ENCODE measurements at places on chromosomes 12 and 14.

DNA sequence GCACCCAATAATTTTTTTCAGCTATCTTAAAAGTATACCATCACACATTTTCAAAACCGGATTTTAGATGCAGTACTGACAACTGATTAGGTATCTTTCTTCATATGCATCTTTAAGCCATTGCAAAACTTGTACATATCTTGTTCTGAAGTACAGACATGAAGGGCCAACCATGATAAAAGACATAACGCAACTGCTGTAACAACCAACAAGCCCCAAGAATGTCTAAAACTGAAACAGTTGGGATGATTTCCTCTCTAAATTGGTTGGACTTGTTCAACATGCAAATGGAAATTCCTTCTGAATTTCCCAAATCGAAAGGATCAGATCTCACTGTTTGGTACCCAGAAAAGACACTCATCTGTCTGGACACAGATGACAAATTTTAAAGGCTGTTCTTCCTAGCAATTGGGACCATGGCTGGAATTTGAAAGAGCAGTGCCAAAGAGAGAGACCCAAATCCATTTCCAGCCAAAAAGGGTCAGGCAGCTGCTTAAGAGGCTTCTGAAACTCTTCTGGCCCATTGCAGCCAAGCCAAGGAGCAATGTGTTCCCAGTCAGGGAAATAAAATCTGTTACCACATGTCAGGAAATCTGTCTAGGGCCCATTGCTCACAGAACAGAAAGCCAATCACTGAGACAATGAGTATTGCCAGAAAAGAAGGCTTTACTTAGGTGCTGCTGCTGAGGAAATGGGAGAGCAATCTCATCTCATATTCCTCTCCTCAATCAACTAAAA lies 1122.4 kb upstream of the USP15 start:
- DNase-seq: no peak

DNA sequence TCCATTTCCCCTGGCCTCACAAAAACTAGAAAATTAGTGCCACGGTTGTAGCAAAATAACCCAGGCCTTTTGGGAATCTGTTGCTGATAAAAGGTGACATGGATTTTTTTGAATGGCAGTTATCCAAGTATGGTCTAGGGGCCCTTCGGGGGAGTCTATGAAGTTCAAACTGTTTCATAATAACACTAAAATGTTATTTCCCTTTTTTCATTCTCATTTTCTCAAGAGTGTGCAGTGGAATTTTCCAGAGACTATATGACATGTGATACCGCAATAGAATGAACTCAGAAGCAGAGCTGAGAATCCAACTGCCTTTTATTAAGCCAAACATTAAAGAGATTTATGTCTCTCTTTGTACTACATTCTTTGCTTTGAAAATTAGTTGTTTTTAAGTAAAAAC lies 26.9 kb downstream of the GSTZ1 start:
- DNase-seq: no peak

DNA sequence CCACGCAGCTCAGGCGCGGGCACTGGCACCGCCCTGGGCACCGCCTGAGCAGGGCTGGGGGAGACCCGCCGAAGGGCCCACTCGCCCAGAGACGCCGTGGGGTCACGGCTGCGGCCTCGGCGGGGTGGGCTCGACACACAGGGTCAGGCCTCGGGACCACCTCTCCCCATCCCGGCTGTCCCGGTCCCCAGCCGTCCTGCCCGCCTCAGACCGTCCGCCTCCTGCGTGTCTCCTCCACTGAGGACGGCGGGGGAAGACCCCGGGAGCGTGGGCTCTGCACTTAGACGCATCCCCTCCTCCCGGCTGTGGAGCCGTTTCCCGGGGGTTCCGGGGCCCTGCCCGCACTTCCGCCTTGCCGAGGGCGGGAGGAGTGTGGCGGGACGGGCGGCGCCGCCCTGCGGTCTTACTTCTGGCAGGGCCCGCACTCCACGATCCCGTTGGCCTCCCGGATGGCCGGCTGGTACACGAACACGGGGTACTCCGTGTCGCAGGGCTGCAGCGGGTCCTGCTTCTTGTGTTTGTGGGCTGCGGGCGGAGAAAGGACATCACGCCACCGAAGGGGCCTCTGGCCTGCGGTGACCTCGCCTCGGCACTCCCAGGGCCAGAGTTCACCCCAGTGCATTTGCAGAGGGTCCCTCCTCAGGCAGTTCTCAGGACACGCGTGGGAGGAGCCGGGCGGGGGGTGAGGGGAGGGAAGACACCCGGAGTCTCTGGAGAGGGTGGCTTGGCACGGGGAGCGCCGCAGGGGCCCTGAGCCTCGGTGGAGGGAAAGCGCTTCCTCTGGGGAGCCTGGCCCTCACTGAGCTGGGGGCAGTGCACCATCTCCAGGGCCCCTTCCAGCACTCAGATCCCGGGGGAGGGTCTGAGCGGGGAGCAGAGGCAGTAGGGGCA lies 23.1 kb upstream of the LRTM2 start:
- DNase-seq: no peak

- DNase-seq: no peak
Measured at GRCh38 chr14:64110802-64111201, 183.4 kb downstream of the ESR2 start.

DNA sequence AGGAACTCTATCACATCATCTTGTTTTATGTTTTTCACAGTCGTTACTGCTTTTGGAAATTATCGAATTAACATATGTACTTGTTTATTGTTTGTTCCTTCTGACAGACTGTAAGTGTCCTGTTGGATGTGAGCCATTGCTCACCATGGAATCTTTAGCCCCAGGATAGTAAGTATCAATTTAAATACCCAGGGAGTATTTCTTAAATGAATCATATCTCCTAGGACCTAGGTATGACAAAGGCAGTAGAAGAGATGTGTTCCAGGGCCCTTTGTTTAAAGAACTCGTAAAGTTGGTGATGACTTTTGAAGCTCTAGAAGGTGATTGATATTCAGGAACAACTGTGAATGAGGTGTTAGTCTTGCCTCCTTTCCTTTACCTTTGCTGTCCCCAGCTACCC lies 30.3 kb upstream of the STRAP start:
- no peak for DNase-seq

GRCh38 chr14:76348898-76349297 lies 27.0 kb upstream of the ESRRB start:
- no peak for DNase-seq

DNA sequence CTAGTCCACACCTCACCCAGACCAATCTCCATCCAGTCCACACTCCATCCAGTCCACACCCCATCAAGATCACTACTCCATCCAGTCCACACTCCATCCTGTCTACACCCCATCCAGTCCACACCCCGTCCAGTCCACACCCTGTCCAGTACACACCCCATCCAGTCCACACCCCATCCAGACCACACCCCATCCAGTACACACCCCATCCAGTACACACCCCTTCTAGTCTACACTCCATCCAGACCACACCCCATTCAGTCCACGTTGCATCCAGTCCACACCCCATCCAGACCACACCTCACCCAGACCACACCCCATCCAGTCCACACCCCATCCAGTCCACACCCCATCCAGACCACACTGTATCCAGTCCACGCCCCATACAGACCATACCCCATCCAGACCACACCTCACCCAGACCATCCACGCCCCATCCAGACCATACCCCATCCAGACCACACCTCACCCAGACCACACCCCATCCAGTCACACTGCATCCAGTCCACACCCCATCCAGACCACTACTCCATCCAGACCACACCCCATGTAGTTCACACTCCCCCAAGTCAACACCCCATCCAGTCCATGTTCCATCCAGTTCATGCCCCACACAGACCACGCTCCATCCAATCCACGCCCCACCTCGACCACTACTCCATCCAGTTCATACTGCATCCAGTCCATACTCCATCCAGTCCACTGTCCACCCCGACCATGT lies 116.6 kb upstream of the RTL1 start:
- no peak for DNase-seq

DNA sequence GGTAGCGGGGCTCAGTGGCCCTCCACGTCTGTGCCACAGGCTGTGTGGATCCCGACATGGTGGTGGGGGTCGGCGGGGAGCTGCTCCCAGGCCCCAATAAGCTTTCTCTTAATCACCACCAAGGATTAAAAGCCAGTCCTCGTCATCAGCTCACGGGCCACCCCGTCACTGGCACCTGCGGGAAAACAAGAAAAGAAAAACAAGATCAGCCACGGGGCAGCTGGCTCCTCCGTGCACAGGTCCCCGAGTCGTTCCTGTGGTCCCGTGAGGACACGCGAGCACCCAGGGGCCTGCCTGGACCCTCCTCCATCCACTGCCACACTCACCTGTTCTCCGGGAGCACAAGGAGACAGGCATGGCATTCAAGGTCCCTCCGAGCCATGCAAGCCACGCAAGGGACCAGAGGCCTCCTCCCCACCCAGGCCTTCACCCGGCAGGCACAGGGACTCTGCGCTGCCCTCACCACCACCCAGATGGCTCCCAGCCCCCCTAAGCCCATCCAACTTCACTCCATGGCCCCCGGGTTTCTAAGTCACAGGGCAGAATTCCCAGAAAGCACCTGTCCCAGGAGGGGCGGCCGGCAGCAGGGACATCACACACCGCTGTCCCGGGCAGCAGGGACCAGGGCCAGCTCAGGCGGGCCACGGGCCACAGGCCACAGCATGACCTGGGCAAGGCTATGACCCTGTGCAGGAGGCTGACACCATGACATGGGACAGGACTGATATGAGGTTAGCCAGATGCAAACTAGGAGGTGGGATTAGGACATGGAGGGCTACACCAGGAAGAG lies 72.0 kb downstream of the NCOR2 start:
- no peak for DNase-seq

GRCh38 chr12:112349431-112349830 lies 32.8 kb downstream of the HECTD4 start:
- DNase-seq: no peak

DNA sequence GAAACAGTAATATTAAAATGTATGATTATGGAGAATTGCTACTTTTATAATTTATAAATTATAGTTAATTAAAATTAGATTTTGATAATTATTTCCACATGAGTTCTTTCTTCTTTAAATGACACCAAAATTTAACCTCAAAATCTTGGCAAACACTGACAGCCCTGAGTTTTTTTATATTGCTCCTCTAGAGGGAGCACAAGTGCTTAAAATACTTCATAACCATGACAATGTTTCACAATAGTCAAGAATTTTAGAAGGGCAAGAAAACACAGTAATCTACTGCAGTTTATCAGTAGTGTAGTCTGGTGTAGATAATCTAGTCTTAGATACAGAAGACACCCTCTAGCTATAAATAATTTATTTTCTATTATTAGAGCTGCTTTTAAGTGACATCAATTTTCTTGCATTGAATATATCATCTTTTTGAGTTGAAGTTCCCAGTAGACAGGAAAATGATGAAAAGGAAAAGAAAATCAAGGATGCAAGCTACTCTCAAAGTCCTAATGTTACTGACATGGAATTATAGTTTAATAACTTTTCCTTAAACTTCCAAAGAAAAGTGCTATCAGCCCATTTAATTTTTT lies 14.3 kb upstream of the PTGER2 start:
- DNase-seq: no peak

- no peak for DNase-seq
Measured at GRCh38 chr12:93540466-93540865, 32.0 kb upstream of the SOCS2 start.

DNA sequence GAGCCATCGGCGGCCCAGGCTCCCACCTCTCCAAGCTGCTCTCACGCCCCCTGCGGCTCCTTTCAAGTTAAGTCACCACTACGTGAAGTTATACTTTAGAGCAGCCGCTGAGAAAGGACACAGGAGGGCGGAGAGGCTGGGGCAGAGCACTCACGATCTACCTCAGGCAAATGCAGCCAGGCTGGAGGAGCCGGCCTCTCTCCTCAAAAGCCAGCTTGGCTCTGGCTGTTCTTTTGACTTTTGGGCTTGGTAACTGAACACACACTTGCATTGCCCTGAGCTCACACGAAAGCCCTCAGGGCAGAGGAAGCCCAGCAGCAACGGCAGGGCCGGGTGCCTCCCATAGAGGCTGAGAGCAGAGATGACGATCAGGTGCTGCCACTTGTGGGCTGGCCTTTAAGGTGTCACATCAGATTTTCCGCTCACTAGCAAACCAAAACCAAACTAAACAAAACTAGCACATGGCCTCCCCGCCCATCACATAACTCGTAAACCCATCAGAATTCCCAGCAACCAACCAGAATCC lies 75.2 kb downstream of the PITPNM2 start:
- DNase-seq: peak; percentile 45

GRCh38 chr14:97788846-97789526 lies 991.8 kb downstream of the VRK1 start:
- no peak for DNase-seq

DNA sequence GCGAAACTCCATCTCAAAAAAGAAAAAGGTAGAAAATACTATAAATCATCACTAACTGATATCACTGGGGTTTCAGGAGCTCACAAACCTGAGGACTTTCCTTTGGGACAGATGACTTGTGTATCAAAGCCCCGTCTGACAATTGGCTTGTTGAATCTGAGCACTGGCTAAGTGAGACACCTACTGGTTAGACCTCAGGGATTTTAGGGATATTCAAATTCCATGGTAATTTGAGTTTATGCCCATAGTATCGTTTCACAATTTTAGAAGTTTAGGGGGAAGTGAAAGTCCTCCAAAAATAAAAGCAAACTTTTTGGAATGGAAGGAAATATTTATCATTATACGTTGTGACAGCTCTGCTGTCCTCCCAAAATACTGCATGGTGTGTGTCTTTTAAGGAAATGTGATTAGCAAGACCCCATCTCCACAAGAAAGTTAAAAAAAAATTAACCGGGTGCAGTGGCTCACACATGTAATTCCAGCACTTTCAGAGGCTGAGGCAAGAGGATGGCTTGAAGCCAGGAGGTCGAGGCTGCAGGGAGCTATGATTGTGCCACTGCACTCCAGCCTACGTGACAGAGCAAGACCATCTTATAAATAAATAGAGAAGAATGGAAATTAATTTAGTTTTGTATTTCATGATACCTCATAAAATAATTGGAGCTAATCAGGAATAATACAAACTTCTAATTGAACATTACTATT lies 49.2 kb downstream of the FBXL14 start:
- no peak for DNase-seq

DNA sequence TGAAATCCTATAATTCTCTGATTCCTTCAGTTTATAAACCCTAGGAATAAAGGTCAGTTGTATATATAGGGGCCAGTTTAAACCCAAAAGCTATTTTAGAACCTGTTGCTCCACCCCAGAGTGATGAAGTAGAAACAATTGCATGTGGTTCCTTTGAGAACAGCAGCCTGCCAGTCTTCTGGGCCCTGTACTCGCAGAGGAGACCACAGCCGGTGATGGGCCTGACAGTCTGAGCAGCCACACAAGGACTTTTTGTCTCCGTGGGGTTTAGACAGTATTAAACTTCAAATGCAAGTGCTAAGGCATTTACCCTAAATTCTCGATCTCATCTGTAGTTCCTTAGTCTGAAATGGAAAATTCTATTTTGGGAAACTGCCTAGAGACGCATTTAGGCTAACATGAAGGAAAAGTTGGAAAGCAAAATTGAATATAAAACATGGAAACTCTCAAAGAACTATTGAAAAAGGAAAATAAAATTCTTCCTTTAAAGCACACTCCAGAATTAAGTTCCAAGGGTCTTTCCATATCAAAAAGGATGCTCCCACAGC lies 80.6 kb downstream of the PRICKLE1 start:
- no peak for DNase-seq

DNA sequence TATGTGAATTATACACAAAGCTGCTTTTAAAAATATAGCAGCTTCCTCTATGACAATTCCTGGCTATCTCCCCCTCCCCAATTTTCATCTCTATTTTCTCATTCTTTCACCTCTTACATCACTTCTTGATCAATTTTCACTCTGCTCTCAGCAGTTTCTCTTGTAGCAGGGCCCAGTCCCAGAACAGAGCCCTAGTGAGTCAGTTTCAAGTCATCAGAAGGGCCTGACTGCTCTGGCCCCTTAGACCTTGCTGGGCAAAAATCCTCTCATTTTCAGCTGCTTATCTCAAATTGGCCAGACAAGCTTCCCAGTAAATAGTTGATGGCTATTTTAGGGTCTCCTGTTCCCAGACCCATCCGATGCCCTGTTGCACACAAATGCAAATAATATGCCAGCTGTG lies 101.4 kb downstream of the TTC7B start:
- no peak for DNase-seq

Data from stimulated activated CD8-positive, alpha-beta memory T cell treated with anti-CD3 and anti-CD28 coated beads, Interleukin-15, amount 100 ng/mL, for 1 hour (primary cell).